Uterus (tissue), 4 donors: ENCODE measurements at places on chromosomes 6 and 20. TPM values are rescaled to one million over a fixed set of nuclear protein-coding genes. Genes with fewer than 3 reads are reported as not detected.

DNA sequence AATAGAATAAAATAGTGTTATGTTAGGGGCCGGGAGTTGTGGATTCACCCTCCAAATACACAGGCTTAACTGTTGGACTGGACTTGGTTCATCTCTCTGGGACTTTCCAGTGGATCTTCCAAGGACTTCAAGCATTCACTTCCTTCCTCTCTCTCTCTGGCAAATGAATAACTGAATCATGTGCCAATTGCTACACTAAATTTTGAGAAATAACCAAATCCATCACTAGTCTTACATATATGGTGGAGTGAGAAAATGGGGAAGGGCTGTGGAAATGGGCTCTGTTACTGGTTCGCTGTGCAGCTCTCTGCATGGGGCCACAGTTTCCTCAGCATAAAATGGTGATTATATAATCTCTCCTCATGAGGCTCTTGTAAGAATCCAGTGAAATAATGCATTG lies 6.8 kb upstream of the KIAA1755 start:
- DNase-seq: no peak

DNA sequence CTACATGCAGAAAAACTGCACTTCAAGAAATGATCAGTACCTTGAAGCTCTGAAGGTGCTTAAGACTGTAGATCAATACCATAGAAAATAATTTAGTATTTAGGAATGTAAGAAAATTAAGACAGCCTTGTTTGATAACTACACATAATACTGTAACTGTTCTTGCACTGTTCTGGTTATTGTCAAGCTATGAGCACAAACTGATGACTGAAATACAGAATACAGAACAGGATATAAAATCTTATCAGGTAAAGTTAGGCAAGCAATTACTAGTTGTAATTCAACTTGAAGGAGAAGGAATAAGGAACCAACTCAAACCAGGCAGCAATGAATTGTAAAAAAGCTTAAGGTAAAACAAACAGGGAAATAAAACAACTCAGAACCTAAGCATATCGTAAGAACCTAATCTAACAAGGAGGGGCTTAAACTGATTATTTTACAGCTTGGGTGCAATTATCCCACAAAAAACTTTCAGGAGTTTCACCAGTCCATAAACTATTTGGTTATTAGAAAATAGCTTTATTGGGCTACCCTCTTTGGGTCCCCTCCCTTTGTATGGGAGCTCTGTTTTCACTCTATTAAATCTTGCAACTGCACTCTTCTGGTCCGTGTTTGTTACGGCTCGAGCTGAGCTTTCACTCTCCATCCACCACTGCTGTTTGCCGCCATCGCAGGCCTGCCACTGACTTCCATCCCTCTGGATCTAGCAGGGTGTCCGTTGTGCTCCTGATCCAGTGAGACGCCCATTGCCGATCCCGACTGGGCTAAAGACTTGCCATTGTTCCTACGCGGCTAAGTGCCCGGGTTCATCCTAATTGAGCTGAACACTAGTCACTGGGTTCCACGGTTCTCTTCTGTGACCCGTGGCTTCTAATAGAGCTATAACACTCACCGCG lies 97.7 kb downstream of the ATG5 start:
- DNase-seq: no peak

GRCh38 chr20:1587781-1588532 lies 30.5 kb upstream of the SIRPD start:
- DNase-seq: no peak

- DNase-seq: no peak
Observed at GRCh38 chr6:5173810-5174209, 86.9 kb downstream of the LYRM4 start.

- no peak for DNase-seq
Observed at GRCh38 chr6:169880516-169880915, 129.1 kb downstream of the ERMARD start.

DNA sequence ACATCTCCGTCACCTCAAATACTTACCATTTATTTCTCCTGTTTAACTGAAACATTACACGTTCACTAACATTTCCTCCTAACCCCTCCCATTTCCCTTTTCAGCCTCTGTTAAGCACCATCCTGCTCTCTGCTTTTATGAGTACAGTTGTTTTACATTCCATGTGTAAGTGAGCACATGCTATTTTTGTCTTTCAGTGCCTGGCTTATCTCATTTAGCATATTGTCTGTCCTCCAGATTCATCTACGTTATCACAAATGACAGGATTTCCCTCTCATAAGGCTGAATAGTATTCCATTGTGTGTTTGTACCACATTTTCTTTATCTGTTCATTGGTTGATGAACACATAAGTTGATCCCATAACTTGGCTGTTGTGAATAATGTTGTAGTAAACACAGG lies 22.7 kb downstream of the TAF11 start:
- no peak for DNase-seq

DNA sequence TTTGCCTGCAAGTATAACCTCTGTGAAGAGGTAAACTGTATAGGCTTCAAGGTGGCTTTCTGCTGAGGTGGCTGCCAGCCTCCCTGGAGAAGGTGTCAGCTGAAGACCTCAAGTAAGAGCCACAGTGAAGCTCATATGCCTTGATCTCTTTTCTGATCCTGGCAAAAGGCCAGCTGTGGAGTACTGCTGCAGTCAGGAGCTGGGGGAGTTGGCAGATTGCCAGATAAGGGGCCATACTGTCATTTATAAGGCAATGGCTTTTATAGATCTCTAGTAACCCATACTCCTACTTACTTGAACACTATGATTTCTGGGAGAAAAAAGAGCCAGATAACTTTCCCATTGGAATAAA lies 8.8 kb upstream of the CEP85L start:
- DNase-seq: no peak

- DNase-seq: no peak
Observed at GRCh38 chr6:37025621-37026466, 20.4 kb downstream of the FGD2 start.

ERMARD gene
- total RNA-seq: 13.5 TPM

SIRPD gene
- not detected for total RNA-seq
